ENCODE measurements at places on chromosomes 2 and 18.

DNA sequence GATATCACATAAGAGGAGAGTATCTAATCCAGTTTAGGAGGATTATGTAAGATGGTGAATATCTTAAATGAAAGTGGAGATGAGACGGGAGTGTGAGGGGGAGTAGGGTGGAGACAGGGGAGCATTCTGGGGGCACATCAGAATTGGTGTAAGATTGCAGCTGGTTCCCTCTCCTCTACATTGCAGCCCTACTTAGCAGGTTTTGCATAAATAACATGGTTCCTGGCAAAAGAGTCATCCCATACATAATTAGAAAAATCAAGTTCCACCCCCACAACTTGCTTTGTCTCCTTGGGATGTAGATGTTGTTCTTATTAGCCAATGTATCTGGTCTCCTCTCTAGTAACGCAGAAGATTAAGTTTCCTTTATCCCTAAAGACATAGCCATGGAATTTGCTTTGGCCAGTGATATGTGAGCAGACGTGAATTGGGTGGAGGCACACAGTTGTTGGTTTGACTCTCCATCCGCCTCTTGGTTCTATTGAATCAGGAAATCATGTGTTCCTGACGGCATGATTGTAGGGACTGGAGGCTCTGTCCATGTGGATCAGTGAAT is 137.9 kb downstream of the KLHL14 start:
- DNase-seq = no peak

GRCh38 chr2:31011587-31011986 is 126.7 kb downstream of the GALNT14 start:
- no peak for DNase-seq

- DNase-seq = no peak
These were observed 89.6 kb downstream of the ACTR3 start for GRCh38 chr2:113979191-113980128.

GRCh38 chr2:180360283-180360618 is 353.2 kb upstream of the CWC22 start:
- no peak for DNase-seq

DNA sequence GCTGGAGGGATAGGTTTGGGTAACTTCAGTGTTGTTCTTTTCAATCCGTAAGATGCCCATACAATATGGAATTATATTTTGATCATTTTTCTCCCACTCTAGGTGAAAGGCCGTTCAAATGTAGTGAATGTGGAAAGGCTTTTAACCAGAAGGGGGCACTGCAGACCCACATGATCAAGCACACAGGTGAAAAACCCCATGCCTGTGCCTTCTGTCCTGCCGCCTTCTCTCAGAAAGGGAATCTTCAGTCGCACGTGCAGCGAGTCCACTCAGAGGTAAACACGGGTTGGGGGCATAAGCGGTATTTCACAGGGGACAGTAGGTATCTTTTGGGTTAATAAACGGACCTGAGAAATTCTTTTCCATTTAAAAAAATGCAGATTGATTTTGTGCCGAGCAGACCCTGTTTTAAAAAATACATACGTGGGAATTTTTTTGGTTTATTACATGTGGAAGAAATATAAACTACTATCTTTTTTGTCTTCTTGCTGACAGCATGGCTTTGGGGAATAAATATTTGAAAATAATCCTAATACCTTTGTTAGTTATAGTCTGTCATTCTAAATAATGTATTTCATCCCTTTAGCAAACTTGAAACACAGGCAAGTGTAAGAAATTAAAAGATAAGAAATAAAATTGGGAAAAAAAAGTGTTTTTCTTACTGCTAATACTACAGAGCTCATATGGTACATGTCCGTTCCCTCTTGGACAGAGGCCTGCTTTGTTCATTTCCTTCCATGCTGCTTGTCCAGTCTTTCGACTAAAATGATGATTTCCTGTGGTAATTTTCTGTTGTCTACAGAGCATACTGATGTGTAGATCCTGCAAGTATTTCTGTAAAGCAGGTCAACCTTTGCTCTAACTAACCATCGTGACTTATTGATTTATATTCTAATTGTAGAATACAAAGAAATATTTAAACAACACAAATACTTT is 53.3 kb downstream of the ZNF236 start:
- no peak for DNase-seq

GRCh38 chr18:37675699-37676098 is 110.1 kb upstream of the CELF4 start:
- DNase-seq = no peak

GRCh38 chr2:19542796-19543662 is 184.6 kb upstream of the OSR1 start:
- no peak for DNase-seq

- DNase-seq = no peak
These were observed 19.2 kb downstream of the FMNL2 start for GRCh38 chr2:152354069-152354755.

- DNase-seq = no peak
These were observed 90.4 kb upstream of the RBMS1 start for GRCh38 chr2:160583813-160584537.

- DNase-seq = no peak
These were observed 25.3 kb downstream of the CTIF start for GRCh38 chr18:48564139-48564538.

DNA sequence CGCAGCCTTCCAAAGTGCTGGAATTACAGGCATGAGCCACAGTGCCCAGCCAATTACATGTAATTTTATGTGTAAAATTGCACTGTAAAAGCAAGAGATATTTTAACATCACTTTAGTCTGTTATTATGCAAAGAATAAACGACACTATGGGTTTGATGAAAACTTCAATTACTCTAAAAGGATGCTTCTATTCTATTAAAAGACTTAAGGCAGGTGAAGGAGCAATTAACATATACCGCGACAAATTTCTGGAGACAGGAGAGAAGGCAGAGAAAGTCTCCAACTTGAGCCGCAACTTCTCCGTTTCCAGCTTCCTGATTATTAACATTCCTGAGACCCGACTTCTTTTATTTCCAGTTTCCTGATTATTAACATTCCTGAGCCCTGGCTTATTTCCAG is 53.7 kb downstream of the FAM210A start:
- no peak for DNase-seq

DNA sequence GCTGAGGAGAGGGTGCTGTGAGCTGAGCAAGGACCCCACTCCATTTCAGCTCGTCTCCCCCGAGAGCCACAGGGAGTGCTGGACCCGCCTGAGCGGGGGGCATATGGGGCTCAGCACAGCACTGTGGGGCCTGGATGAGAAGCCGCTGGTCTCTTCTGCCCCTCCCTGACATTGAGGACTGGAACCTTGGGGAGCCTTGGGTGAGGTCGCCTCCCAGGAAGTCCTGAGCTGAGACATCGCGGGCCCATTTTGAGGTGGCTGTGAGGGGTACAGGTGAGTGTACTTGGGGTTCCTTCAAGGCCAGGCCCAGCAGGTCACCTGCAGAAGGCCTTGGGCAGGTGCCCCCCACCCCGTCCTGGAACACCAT is 3.1 kb upstream of the AQP12A start:
- DNase-seq = no peak

GRCh38 chr2:57543211-57543610 is 503.4 kb upstream of the VRK2 start:
- no peak for DNase-seq

DNA sequence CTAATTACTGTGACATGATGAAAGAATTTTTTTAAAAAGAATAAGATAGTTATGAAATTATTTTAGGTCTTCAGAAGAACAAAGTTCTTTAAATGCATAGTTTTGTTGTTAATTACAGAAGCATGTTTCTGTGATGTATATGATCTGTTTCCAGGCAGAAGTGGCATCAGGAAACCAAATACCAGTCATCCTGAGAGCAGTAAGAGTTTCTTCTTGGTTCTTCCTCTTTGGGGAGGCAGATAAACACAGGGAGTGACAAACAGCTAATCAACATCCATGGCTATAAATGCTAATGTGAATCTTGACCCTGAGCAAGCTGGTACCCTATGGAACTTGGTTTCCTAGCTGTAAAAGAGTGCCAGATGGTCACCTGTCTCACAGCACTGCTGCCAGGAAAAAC is 29.2 kb downstream of the WIPF1 start:
- DNase-seq = no peak

DNA sequence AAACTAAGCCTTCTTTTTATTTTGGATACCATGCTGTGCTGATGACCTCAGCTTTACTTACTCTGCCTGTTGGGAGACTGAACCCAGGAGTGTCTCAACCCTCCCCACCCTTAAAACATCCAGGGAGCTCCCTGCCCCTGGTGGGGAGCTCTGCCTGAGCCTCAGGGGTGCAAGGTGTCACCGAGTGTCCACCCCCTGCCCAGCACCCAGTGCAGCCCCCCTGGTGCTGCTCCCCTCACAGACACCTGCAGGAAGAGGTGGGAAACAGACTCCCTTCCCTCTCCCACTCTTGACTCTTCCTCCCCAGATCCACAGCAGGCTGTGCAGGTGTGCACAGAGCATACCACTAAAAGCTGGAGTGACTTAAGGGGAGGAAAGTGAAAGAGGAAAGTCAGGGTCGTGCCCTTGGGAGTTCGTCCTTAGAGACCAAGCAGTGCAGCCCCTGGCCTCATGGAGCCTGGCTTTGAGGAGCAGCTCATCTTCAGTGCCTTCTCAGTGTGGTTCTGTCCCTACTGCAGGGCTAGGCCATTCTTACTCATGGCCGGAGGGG is 51.3 kb downstream of the MYO7B start:
- no peak for DNase-seq

- DNase-seq = no peak
These were observed 122.6 kb upstream of the NOSTRIN start for GRCh38 chr2:168679741-168680310.

DNA sequence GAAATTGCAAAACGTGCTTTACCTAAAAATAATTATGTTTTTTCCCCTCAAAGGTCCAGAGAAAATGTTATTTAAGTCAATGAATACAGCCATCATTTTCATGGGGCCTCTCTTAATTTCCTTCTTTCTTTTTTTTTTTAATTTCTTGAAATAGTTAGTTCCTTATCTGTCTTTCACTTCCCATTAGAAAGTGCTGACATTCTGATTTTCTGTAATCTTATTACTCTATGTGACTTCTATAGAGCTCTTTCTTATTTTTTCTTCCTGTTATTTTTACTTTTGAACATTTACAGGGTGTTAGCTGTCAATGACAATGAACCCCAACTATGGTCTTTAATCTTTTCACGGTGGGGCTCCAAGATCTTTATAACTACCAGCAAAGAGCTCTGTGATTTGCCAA is 30.0 kb downstream of the CTLA4 start:
- no peak for DNase-seq

GRCh38 chr2:180630756-180631155 is 349.6 kb upstream of the UBE2E3 start:
- no peak for DNase-seq

DNA sequence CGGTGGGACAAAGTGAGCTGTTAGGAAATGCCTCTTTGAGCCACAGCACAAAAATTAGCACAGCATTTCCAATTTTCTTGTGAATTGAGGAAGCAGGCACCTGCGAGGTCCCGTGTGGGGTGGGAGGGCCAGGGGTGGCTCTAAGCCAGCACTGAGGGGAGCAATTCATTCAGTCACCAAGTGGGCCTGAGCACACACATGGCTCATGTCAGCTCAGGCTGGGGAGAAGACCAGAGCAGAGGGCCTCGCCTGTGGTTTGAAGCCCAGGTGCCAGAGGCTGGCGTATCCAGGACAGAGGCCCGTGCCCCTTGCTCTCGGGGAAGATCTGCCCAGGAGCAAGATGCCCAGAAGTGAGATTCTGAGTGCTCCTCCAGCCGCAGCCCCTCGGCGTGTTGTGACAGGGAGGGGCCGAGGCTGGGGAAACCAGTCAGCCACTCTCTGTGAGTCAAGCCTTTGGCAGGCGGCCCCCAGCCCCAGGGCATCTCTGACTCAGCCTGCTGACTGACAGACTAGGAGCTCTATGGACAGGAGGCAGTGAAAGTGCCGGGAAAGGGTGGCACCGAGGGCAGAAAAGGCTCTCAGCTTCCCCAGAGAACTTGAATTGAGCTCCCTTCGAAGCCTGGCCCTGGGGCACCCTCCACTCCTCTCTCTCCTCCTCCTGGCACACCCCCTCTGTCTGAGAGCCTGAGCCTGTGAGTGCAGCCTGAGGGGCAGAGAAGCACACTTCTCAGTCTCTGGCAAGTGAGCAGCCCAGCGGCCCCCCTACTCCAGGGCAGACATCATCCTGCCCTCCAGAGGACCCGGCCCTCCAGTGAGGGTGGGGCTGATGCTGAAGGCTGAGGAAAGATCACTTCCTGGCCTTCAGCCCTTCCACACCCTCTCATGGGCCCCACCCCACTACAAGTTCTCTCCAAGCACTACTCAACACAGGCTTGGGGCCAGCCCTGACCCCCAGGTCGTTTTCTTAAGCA is 32.3 kb downstream of the CYP26B1 start:
- DNase-seq = no peak

GRCh38 chr18:73168236-73168635 is 300.4 kb upstream of the NETO1 start:
- DNase-seq = no peak

DNA sequence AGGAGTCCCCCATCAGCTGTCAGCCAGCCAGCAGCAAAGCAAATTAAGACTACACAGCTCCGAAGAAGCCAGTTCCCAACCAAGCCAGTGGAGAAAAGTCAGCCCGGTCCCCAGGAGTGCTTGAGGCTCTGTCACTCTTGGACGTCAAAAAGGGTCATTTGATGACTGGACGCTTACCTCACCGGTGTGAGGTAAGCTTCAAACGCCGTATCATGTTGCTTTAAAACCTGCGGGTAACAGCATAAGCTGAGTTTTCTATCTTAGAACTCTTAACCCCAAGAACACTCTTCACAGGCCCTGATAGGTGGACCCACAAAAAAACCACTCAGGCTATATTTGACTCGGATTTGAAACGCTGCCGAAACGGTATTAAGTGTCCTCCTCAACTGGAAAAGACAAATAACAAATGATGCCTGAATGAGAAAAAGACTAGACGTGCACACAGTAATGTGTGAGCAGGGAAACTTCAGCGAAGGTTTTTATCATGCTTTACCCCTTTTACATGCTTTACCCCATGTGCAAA is 682 bp upstream of the LNPK start:
- DNase-seq = no peak

GRCh38 chr2:168710754-168711467 is 91.5 kb upstream of the NOSTRIN start:
- DNase-seq = no peak

- no peak for DNase-seq
These were observed 423.3 kb downstream of the LPIN1 start for GRCh38 chr2:12169721-12170120.

GRCh38 chr18:13003466-13003896 is 12.3 kb downstream of the CEP192 start:
- DNase-seq = no peak

GRCh38 chr2:200042102-200042735 is 86.8 kb downstream of the MAIP1 start:
- DNase-seq = no peak

- no peak for DNase-seq
These were observed 222.9 kb downstream of the EIPR1 start for GRCh38 chr2:3154700-3155099.

DNA sequence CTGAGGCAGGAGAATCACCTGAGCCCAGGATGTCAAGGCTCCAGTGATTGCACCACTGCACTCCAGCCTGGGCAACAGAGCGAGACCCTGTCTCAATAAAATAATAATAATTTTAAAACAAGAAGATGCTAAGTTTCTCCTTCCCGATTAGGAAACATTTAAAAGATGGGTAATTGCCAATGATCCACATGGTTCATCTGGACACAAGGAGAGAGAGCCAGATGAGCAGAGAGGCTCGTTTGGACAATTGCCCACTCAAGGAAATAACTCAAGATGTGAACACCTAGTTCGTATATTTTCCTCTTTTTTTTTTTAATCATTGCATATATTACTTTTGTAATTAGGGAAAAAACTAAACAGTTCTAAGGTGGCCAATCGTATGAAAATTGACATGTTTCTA is 3.6 kb upstream of the ACTG2 start:
- DNase-seq = no peak
